ENCODE measurements at places on chromosomes 13 and 19. TPM values are rescaled to one million over a fixed set of nuclear protein-coding genes. Genes with fewer than 3 reads are reported as not detected.

GRCh38 chr13:50934735-50935435 lies 25.3 kb downstream of the RNASEH2B start:
- no peak overlapping the region for H3K4me3 ChIP-seq
- DNase-seq: no peak
- H3K36me3 ChIP-seq: peaks cover 2% of the 10 kb centered on the region
- H3K27ac ChIP-seq: no peak overlapping the region
- no peaks in the 10 kb centered on the region for H3K4me1 ChIP-seq

DNA sequence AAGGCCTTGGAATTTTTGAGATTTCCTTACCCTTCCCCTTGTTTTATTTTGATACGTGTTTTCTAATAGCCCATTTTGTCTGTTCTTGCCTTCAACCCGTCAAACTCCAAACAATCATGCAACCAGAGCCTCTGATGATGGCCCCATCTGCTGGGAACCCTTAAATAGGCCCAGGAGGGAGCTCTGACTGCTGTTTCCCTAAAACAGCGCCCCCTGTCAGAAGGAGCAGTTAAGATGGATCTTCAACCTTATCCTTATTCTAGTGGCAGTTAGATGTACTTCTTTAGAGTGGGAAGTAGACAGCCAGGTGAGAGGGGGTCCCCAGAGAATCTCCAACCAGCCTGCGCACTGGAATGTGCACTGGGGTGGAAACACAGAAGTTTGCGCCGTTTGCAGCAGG lies 1031.0 kb upstream of the PCDH9 start:
- no peak overlapping the region for H3K4me3 ChIP-seq
- no peaks in the 10 kb centered on the region for H3K27me3 ChIP-seq
- no peak overlapping the region for H3K27ac ChIP-seq
- DNase-seq: no peak
- no peaks in the 10 kb centered on the region for H3K36me3 ChIP-seq

- H3K27ac ChIP-seq: no peak overlapping the region
- DNase-seq: peak; percentile 60
- no peaks in the 10 kb centered on the region for H3K36me3 ChIP-seq
- no peak overlapping the region for H3K4me3 ChIP-seq
- peaks cover 27% of the 10 kb centered on the region for H3K4me1 ChIP-seq
- H3K27me3 ChIP-seq: peaks cover 28% of the 10 kb centered on the region
Observed at GRCh38 chr19:14473073-14473977, 1.8 kb downstream of the PTGER1 start.

DNA sequence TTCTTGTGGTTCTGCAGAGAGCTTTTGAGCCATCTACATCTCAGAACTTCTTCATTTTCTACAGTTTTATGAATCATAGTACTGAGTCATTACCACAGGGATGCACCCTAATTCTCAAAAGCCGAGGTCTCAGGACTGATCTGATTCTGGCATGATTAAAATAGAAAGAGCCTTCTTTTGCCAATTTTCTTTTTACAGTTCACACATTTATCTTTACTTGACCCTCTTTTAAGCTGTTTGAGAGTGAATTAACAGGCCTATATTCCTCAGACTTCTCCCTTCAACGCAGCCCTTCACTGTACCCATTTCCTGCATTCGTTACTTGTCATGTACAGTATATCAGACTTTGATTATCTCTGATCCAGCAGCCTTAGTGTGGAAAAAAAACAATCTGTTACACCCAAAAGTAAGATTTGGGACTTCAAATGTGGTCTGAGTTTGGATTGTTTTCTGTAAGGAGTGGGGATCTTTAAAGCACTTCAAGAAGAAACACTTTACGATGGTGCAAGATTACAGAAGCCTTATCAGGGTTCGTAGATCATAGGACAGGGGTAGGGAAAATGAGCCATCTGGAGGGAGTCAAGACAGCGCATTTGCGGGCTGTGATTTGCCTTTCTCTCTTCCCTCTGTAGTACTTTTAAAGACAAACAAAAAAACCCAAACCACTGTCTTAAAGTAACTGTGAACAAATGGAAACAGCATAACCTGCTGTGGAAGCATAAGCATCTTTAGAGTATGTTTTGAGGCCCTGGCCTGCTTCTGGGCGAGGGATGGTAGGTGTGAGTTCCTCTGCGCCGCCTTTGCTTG lies 15.3 kb upstream of the GPR183 start:
- H3K4me1 ChIP-seq: peaks cover 43% of the 10 kb centered on the region
- H3K27me3 ChIP-seq: no peaks in the 10 kb centered on the region
- peak; percentile 46 for DNase-seq
- H3K4me3 ChIP-seq: no peak overlapping the region
- peak overlapping the region; percentile 73 for H3K27ac ChIP-seq

Gene CACNG7
- total RNA-seq: not detected

DNA sequence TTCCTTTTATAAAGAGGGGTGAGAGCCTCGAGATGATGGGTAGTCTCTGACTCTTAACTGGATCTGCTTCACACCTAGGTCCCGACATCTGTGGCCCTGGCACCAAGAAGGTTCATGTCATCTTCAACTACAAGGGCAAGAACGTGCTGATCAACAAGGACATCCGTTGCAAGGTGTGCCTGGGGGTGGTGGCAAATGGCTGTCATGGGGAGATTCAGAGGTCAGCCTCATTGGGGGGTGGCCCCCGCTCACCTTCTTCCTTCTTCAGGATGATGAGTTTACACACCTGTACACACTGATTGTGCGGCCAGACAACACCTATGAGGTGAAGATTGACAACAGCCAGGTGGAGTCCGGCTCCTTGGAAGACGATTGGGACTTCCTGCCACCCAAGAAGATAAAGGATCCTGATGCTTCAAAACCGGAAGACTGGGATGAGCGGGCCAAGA lies 1.6 kb downstream of the CALR start:
- H3K4me3 ChIP-seq: peak overlapping the region; percentile 77
- H3K4me1 ChIP-seq: peaks cover 38% of the 10 kb centered on the region
- H3K27me3 ChIP-seq: no peaks in the 10 kb centered on the region
